ENCODE measurements at places on chromosomes 1 and 21.

GRCh38 chr1:50318428-50318827 is 104.8 kb downstream of the DMRTA2 start:
- no peak for DNase-seq

DNA sequence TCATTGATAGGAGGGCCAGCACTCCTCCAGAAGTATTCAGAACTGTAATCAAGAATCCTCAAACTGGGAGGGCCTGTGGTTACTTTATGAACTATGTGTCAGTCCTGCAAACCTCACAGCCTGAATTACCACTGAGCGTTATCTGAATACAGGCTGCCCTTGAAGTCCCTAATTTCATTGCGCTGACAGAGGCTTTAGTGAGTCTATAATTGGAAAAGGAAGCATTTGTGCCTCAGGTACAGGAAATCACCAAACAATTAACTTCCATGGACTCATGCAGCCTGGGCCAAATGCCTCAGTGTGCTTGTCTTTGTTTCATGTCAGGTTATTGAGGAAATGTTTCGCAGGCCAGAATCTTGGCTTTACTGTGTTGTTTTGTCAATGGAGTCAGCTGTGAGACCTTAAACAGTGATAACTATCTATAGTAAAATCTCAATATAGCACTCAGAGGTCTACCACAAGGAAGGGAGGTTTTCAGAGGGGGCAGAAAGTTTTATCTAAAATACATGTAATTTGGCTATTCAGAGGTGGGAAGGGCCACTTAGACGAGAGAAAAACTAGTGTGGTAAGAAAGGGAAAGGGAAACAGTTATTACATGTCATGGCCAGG is 32.9 kb upstream of the DOCK7 start:
- peak; percentile 26 for DNase-seq

DNA sequence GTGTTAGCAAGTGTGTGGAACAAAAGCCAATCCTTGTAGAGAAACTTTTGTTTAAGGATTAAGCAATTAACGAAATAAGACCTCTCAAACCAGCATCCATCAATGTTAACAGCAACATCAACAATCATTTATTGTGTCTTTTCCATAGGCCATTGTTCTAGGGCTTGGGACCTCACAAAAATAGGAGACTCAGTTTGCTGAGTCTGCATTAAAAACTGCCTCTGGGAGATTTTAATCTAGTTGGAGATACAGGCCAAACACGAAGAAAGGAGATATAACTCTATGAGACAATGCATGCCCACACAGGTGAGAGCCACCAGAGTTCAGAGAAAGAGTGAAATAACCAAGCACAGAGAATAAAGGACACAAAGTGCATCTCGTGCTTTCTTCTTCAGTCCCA is 14.4 kb upstream of the SELP start:
- no peak for DNase-seq

- no peak for DNase-seq
These were observed 1145.3 kb upstream of the B3GALT2 start for GRCh38 chr1:194331758-194332157.

DNA sequence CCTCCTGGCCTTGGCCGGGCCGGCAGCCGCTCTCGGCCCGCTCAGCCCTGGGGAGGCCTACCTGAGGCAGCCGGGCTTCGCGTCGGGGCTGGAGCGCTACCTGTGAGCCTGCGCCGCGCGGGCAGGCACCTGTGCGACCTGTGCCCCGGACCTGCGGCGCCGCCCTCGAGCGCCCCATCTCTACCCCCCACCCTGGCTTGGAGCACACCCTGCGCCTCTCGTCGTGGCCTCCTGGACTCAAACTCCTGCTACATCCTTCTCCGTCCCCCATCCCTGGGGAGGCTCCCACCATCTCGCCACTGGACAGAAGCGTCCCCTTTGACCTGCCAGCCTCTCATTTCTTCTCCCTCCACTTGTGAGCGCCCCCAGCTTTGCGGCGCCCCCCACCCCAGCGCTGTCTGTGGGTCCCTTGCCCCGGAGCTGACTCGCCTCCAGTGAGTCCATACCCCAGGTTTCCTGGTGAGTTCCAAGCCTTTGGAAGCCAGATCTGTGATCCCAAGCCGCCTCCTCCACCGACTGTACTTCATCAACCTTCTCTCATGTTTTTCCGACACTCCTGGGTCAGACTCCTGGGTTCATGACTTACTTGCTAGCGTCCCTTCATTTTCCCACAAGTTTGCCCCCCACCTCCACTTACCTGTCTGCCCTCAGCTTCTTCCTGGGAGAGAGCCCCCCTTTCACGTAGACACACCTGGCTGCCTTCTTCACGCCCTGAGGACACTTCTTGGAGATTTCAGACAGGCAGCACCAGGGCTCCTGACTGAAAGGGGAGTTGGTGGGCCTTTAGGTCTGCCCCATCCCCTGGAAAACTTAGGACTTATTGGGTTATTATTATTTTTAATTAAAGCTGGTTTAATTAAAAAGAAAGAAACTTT is 1.3 kb downstream of the FOXE3 start:
- DNase-seq = no peak

DNA sequence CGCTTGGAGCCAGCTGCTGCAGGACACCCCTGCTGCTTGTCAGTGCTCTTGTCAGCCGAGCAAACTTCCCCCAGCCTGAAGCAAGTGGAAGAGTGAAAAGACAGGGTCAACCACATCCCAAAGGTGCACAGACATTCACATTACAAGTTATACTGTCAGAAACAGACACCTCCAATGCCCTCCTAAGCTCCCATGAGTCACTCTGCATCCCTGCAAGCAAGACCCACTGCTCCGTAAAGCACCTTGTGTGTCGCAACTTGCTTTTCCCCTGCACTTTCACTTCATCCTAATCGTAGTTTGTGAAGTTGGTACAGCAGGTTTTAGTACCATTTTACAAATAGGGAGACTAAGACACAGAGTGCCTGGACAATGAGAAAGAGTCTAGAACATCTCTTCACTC is 51.1 kb downstream of the KCNH1 start:
- no peak for DNase-seq

GRCh38 chr1:3070309-3070643 is 1.3 kb downstream of the PRDM16 start:
- no peak for DNase-seq

- DNase-seq = no peak
These were observed 100.0 kb upstream of the SERTAD4 start for GRCh38 chr1:210132582-210132981.

DNA sequence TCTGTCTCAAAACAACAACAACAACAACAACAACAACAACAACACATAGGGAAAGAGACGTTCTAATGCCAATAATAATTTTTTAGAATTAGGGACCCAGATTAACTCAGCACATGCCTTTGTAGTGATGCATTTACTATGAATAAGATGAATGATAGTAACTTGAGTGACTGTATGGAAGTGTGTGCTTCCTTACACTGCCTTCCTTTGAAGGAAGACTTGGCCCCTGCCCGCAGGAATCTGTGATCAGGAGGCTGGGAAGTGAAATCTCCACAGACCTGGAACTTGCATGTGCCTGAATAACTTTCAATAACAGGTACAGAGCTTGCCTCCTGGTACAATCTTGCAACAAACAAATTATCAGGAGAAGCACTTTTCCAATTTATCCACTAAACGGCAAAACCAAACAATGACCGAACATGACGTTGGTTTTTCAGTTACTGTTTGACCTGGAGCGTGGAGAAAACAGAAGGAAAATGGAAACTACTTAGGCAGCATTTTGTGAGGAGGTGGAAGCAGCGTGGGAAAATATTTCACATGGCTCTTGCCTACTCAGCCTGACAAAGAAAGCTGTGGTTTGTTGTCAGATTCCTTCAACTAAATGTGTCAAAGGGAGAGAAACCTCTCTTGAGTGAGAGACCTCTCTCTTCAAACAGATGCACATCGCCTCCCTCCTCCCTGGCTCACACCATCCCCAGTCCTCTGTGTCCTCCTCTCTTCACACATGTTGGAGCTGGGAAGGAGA is 10.1 kb upstream of the ABCA4 start:
- no peak for DNase-seq

DNA sequence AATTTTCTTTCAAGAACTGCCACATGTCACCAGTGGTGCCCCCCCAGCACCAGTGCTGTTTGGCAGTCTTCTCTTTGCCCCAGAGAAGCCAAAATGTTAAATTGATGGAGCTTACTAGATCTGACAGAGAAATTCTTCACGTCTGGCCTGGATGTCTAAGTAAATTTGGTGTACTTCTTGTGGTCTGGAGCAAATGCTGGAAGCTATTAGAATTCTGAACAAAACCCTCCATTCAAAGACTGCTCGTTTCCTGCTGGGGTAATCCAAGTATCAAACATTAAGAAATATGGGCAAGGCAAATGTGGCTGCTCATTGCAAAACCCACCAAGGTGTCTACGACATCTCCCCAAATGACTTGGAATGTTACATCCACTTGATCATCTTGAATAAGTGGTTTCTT is 92.3 kb downstream of the ROR1 start:
- no peak for DNase-seq

- peak; percentile 75 for DNase-seq
These were observed 24.0 kb downstream of the PLA2G5 start for GRCh38 chr1:20093940-20094391.

DNA sequence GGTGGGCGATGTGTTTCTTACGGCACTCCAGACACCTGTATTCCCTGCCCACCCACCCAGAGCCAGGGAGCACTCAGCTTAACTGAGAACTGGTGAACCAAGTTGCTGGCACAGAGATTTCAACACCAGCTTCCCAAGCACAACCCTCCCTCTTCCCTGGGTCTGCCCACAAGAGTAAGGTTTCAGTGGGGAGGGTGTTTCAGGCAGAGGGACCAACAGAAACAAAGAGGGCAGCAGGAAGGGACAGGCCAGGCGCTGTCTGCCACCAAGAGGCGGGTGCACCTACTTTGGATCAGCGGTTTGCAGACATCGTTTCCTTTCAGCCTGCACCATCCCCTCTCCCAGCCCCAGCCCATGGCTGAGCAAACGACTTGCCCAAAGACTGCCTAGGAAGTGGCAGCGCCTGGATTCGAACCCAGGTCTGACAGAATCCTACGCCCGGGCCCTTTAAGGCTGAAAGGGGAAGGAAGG is 21.9 kb upstream of the ALDH4A1 start:
- no peak for DNase-seq

DNA sequence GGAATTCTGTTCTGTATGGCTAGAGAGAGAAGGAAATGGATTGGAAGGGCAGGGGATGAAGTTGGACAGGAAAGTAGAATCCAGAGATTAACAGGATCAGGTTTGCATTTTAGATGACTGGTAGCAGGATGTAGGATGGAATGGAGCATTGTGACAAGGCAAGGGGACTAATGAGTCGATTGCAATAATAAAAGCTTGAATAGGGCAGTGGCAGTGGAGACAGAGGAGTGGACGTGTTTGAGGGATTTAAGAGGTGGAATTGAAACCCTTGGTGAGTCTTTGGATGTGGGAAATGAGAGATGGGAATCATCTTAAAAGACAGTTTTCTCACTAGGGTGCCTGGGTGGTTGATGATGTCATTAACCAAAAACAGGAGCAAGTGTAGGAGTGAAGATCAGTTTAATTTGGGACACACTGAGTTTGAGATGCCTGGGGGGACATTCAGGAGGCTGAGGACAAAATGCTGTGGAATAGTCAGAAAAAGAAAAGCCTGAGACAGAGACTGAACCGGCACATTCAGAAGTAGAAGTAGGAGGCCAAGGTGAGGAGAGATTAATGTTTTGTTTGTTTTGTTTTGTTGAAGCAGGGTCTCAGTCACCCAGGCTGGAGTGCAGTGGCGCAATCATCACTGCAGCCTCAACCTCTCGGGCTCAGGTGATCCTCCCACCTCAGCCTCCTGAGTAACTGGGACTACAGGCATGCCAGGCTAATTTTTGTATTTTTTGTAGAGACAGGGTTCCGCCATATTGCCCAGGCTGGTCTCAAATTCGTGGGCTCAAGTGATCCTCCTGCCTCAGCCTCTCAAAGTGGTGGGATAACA is 29.1 kb upstream of the C1orf146 start:
- no peak for DNase-seq

- DNase-seq = no peak
These were observed 193.4 kb upstream of the FGGY start for GRCh38 chr1:59103457-59103856.

DNA sequence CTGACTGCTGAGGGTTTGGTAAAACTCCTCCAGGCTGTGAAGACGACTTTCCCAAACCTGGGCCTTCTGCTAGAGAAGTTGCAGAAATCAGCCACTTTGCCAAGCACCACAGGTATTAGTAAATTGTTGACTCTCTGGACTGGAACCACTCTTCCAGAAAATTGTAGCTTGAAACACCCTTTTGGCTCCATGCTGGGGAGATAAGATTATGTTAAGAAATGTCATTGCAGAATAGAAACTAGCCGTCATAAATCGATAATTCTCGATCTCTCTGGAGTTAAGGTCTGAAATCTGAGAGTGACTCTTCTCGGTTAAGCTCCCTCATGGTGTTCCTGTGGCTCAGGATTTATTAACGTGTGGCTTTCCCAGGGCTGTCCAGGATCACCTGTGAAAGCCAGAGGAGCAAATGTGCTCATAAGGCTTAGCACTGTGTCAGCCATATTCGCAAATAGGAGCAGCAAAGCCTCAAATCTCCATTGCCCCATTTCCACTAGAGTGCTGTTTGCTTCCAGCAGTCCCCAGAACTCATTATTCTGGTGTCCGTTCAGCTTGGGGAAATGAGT is 54.6 kb downstream of the ZBTB40 start:
- no peak for DNase-seq

- no peak for DNase-seq
These were observed at the start of gene TNFRSF8 for GRCh38 chr1:12063141-12064072. TSS of gene TNFRSF8 (plus strand) at chr1:12063303. CDS start at chr1:12063599, 296 bp downstream.

- no peak for DNase-seq
These were observed 24.2 kb downstream of the OLFML2B start for GRCh38 chr1:161999301-162000052.

GRCh38 chr1:78501203-78501602 is 10.4 kb downstream of the PTGFR start:
- DNase-seq = no peak

- no peak for DNase-seq
These were observed 1.0 kb downstream of the AKR7A2 start for GRCh38 chr1:19310720-19311502.

Data from heart left ventricle (tissue), 16 donors.